ENCODE measurements at places on chromosomes 13 and 19.
A peak's percentile ranks its signal among the peaks of the same experiment; 100 is the strongest.

- no peaks in the 10 kb centered on the region for H3K4me1 ChIP-seq
- no peaks in the 10 kb centered on the region for H3K36me3 ChIP-seq
- no peak overlapping the region for H3K4me3 ChIP-seq
These were observed 60.5 kb upstream of the KCTD15 start for GRCh38 chr19:33736158-33736557.

GRCh38 chr19:39426170-39426569 lies 9.6 kb downstream of the RPS16 start:
- H3K4me1 ChIP-seq, result no peaks in the 10 kb centered on the region
- no peaks in the 10 kb centered on the region for H3K27me3 ChIP-seq
- no peaks in the 10 kb centered on the region for H3K36me3 ChIP-seq
- H3K27ac ChIP-seq, result no peak overlapping the region
- H3K4me3 ChIP-seq, result no peak overlapping the region

GRCh38 chr19:41932720-41933332 lies 4.6 kb upstream of the ERFL start:
- H3K27ac ChIP-seq, result no peak overlapping the region
- no peaks in the 10 kb centered on the region for H3K36me3 ChIP-seq
- H3K4me3 ChIP-seq, result no peak overlapping the region
- peaks cover 4% of the 10 kb centered on the region for H3K4me1 ChIP-seq
- DNase-seq, result no peak
- peaks cover 68% of the 10 kb centered on the region for H3K27me3 ChIP-seq

DNA sequence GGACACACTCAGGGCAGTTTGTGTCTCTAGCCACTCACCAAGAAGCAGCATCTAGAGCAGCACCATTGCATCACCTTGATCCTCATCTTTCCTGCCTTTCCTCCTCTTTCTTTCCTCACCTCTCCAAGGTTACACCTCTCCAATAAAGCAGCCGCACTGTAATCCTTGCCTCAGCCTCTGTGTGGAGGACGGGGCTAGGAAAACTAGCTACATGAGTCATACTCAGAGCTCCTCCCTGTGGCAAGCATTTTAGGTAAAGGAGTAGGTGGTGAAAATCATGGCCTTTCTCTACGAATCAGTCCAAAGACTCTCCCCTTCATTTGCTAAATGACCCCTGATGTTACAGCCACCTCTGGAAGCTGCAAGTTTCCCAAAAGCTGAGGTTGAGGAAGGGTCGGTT lies 108.9 kb downstream of the DNAJC15 start:
- no peak overlapping the region for H3K27ac ChIP-seq
- no peak overlapping the region for H3K4me3 ChIP-seq
- no peaks in the 10 kb centered on the region for H3K27me3 ChIP-seq

GRCh38 chr19:6423499-6424194 lies 964 bp downstream of the KHSRP start:
- peak overlapping the region; percentile 56 for H3K27ac ChIP-seq
- H3K4me3 ChIP-seq, result peak overlapping the region; percentile 93
- H3K27me3 ChIP-seq, result no peaks in the 10 kb centered on the region
- no peaks in the 10 kb centered on the region for H3K4me1 ChIP-seq

- H3K27ac ChIP-seq, result no peak overlapping the region
- peaks cover 18% of the 10 kb centered on the region for H3K4me1 ChIP-seq
- DNase-seq, result no peak
- H3K4me3 ChIP-seq, result no peak overlapping the region
- no peaks in the 10 kb centered on the region for H3K27me3 ChIP-seq
These were observed 2.7 kb upstream of the GATAD2A start for GRCh38 chr19:19402656-19403372.

Measured in kidney (tissue), 22 donors.